ENCODE measurements at places on chromosomes 13 and 19. TPM values are rescaled to one million over a fixed set of nuclear protein-coding genes. Genes with fewer than 3 reads are reported as not detected.

DNA sequence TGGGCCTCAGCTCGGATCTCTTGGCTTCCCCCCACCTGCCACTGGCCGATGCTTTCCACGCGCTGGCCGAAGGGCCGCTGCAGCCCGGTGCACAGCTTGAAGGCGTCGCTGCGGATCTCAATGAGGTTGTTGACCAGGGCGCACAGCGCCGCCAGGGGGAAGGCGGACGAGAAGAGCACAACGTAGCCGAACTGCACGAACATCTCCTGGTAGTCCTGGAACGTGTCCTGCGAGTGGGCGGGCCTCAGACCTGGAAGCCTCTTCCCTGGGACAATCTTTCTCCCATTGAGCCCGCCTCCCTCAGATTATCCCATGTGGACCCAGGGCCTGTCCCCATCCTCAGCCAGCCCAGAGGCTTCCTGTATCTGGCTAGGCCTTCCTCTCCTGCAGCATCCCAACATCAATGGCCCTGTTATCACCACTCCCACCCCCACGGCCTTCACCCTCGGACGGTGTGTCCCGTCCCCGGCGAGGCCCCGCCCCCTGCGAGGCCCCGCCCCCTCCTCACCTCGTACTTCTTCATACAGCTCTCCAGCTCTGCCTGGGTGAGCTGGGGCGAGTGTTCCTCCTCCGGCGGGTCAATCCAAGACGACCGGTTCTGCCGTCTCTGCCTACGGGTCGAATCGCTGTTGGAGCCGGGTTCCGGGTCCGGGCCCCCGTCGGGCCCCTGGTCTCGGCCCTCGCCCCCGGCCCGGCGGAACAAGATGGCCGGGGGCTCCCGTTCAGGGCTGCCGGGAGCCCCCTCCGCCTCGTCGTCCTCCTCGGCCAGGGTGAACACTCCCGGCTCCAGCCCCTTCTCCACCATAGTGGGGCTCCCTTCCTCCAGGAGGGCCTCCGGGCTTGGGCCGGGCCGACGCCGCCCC, 6.8 kb downstream of the ANO8 start:
- DNase-seq = no peak

GRCh38 chr13:26980099-26981031, 191.2 kb downstream of the USP12 start:
- DNase-seq = no peak

- DNase-seq = no peak
These were observed 18.7 kb downstream of the CEBPA start for GRCh38 chr19:33283589-33283988.

DNA sequence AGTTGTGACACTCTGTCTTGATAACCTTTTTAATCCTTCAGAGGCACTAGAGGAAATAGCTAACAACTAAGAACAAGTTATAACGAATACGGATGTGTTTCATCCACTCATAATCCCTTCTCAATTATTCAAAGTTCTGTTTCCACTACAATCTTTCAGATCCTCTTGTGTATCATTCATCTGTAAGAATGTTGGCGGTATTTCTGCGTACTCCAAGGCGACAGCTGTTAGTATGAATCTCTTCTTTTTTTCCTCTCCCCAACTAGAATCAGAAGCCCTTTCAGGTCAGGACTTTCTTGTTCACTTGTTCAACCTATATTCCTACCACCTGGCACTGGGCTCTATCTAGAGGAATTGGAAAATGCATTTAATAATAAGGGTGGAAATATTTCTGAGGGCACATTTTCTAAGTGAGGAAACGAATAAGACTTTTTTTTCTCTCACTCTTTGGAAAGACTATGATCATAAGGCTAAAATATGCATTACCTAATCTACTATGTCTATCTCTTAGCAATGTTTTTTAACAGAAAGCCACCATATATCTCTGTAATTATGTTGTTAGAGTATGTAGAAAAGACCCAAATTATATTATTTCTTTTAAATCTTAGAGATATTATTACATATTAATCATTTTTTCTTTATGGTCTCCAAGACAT, 492.9 kb downstream of the PCDH20 start:
- DNase-seq = no peak

DNA sequence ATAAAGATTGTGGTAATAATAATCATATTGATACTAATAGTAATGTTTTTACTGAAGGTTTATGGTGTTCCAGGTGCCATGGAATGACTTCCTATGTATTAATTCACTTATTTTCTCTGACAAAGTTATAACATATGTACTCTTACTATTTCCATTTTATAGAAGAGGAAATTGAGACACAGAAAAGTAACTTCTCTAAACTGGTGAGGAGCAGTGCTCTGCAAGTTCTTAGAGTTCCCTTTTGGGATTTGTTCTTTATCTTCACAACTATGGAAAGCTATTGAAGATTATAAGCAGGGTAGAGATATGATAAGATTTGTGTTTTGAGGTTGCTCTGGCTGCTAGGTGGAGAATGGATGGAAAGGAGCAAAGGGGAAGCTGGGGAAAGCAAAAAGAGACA, 83.9 kb upstream of the OLFM4 start:
- DNase-seq = no peak

- DNase-seq = no peak
These were observed 345.8 kb downstream of the TBC1D4 start for GRCh38 chr13:75136151-75136550.

GRCh38 chr13:66033924-66034323, 1196.2 kb downstream of the PCDH9 start:
- DNase-seq = no peak

DNA sequence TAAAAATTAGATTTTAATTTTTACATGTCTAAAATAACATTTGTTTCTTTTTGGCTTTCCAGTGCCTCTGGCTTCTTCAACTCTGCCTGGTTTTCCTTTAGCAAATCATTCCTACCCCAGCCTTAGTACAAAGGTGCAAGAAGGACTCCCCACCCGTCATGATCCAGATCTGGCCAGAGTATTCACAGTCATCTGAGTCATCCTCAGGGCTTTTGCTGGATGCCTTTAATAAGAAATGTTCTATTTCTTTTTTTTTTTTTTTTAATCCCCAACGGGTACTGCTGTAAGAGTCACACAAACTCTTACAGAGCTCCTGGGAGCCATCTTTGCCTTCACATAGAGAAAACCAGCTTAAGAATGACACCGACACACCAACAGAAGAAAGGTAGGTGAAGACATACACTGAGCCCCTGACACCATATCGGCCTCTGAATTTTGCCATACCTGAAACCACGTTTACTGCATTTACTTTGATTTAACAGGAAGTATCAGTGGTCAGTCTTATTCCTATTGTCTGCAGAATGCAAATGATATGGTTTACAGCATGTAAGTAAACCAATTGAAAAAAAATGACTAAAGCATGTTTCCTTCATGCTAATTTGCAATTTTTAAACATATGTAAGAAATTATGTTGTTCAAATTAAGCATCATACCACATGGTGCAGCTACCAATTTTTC, 184.4 kb downstream of the NALCN start:
- no peak for DNase-seq

GRCh38 chr13:91212231-91212630, 135.3 kb upstream of the MIR17HG start:
- no peak for DNase-seq

DNA sequence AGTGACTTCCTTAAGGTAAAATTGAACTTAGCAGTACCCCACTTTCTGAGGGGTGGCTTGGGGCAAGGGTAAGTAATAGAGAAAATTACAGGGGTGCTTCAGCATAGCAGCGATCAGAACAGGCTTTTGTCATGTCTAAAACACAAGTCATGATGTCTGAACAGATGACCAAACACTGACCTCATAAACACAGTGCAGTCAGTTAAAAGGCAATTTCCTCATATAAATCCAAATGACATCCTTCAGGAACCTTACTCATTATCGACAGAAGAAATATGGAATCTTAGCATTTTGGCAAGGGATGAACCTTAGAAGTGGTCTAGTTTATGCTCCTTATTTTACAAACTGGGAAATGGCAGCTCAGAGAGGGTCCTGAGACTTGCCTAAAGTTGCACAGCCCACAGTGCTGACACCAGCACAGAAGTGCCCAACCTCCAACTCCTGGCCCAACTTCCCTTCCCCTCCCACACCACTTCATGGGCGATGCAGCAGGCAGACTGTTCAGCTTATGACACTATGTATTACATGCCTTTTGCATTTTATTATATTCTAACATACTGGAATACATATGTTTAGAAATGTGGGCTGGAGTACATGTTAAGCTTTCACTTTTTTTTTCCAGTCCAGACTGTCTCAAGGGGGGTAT, 3.6 kb downstream of the GJA3 start:
- DNase-seq = no peak

GRCh38 chr13:98509271-98510155, 67.4 kb downstream of the STK24 start:
- DNase-seq = peak; percentile 95

- DNase-seq = no peak
These were observed 622.6 kb upstream of the PCDH20 start for GRCh38 chr13:62038214-62038613.

DNA sequence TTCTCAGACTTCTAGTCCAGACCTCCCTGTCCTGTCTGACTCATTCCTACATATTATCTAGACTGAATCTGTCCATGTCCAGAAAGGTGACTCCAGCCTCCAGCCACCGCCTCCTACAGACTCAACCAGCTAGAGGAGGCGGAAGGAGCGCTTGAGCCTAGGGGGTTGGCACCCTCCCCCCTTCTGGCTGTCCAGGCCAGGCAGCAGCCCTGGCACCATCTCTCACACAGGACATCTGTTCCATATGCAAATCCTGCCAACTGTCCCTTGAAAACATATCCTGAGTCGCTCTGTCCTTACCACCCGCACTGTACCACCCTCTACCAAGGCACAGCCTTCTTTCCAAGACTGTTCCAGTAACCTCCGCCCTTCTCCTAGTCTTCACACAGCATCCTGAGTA, 150.7 kb upstream of the WASF3 start:
- DNase-seq = no peak

GRCh38 chr13:101846249-101846648, 393.8 kb downstream of the ITGBL1 start:
- DNase-seq = no peak

DNA sequence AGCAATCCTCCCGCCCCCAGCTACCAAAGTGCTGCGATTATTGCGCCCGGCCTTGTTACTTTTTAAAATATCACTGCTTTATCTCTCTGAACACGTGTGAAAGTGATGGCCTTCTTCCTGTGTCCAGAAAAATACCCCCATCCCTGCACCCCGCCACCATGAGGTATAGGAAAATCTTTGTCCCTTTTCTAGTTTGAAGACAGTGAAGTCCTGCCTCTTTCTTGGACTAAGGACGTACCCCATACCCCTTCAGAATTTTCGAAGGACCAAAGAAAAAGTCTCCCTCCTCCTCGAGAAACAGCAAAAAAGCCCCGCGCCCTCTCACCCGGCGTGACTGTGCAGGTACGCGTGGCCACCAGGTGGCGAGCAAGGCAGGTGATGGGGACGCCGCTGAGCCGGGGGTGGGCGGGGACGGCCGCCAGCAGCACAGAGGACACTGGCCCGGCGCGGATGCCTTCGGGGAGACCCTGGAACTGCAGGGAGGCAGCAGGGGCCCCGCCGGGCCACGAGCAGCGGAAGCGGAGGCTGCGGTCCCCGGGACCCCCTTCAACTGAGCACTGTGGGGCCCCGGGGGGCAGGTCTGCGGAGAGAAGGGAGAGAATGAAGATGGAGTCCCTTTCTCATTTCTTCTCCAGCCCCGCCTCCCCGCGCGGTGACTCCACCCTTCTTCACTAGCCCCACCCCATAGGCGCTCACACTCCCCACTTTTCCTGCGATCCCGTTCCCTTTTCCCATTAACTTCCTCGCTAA, 3.2 kb downstream of the VSIG10L start:
- peak; percentile 90 for DNase-seq

DNA sequence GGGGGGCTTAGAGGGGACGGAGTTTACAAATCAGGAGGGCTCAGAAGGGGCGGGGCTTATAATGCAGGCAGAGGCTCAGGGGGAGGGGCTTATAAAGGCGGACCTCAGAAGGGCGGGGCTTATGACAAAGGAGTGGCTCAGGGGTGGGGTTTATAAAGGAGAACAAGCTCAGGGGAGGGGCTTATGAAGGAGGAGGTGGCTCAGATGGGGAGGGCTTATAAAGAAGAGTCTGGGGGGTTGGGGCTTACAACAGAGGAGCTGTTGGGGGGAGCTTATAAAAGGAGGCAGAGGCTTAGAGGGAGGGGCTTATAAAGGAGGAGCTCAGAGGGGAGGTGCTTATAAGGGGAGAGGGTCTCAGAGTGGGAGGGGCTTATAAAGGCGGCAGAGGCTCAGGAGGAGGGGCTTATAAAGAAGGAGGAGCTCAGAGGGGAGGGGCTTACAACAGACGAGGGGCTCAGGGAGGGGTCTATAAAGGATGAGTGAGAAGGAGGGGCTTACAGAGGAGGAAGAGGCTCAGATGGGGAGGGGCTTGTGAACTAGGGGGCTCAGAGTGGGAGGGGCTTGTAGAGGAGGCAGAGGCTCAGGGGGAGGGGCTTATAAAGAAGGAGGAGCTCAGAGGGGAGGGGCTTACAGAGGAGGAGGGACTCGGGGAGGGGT, 1.0 kb downstream of the SMIM24 start:
- no peak for DNase-seq

GRCh38 chr19:6218491-6219146, 61.2 kb downstream of the MLLT1 start:
- DNase-seq = peak; percentile 90

The LRG1 gene
- total RNA-seq = not detected

The TNPO2 gene
- total RNA-seq = 25.8 TPM

The TEX101 gene
- total RNA-seq = not detected

The ZNF177 gene
- not detected for total RNA-seq

The KPTN gene
- total RNA-seq = 3.2 TPM

The ZNF548 gene
- total RNA-seq = 31.8 TPM

Data from SJSA1 (cell line).